ENCODE measurements at places on chromosomes 6 and 20. TPM values are rescaled to one million over a fixed set of nuclear protein-coding genes. Genes with fewer than 3 reads are reported as not detected.

- no peaks in the 10 kb centered on the region for H3K27me3 ChIP-seq
- H3K36me3 ChIP-seq: no peaks in the 10 kb centered on the region
- H3K27ac ChIP-seq: no peak overlapping the region
- H3K4me1 ChIP-seq: no peaks in the 10 kb centered on the region
These were observed 392.7 kb upstream of the ID4 start for GRCh38 chr6:19444481-19444880.

- peaks cover 21% of the 10 kb centered on the region for H3K36me3 ChIP-seq
- H3K27ac ChIP-seq: peak overlapping the region; percentile 56
- H3K4me1 ChIP-seq: peaks cover 100% of the 10 kb centered on the region
- DNase-seq: peak; percentile 10
These were observed 11.4 kb downstream of the ZNF831 start for GRCh38 chr20:59175002-59175401.

- no peak overlapping the region for H3K4me3 ChIP-seq
- no peak for DNase-seq
- H3K4me1 ChIP-seq: peaks cover 11% of the 10 kb centered on the region
- H3K27ac ChIP-seq: no peak overlapping the region
- no peaks in the 10 kb centered on the region for H3K36me3 ChIP-seq
These were observed 28.1 kb downstream of the NCOA6 start for GRCh38 chr20:34797012-34797995.

The NKX2-2 gene
- total RNA-seq: not detected

- no peaks in the 10 kb centered on the region for H3K27me3 ChIP-seq
- no peak overlapping the region for H3K4me3 ChIP-seq
- DNase-seq: no peak
- no peaks in the 10 kb centered on the region for H3K4me1 ChIP-seq
- H3K36me3 ChIP-seq: no peaks in the 10 kb centered on the region
- H3K27ac ChIP-seq: no peak overlapping the region
These were observed 51.5 kb upstream of the NNAT start for GRCh38 chr20:37469531-37469930.

DNA sequence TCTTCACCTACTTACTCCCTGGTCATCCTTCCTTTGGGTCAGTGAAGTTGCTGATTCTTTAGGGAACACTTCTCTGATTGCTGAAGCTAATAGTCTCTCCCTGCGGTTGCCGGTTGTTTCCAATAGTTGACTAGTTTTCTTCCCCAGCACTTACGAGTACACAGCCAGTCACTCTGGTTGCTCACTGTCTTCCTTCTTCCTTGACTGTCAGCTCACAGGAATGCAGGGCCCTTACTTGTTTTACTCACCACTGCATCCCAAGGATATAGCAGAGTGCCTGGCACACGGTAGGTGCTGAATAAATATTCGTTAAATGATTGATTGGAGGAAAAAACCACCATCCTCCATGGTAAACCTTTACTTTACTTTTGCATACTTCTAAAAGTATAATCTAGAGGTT lies 345.0 kb downstream of the QKI start:
- H3K36me3 ChIP-seq: no peaks in the 10 kb centered on the region
- H3K4me1 ChIP-seq: no peaks in the 10 kb centered on the region
- H3K27ac ChIP-seq: no peak overlapping the region

- H3K36me3 ChIP-seq: peaks cover 79% of the 10 kb centered on the region
- H3K4me3 ChIP-seq: no peak overlapping the region
- H3K4me1 ChIP-seq: no peaks in the 10 kb centered on the region
- H3K27ac ChIP-seq: no peak overlapping the region
These were observed 26.0 kb upstream of the ADIG start for GRCh38 chr20:38554986-38555385.

The GRIK2 gene
- not detected for total RNA-seq

The RAD21L1 gene
- not detected for total RNA-seq

DNA sequence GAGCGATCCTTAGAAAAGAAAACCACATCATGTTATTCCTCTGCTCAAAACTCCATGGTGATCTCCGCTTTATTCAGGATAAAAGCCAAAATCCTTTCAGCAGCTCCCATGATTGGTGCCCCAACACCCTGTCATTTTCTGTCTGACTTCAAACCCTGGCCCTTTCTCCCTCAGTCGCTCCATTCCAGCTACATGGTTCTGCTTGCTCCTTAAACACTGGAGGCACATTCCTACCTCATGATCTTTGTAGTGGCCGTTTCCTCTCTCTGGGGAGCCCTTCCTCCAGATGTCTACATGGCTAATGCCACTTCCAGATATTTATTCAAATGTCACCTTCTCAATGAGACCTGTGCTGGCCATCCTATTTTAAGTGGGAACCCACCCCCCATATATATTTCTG lies 100.8 kb downstream of the CAP2 start:
- no peaks in the 10 kb centered on the region for H3K36me3 ChIP-seq
- no peaks in the 10 kb centered on the region for H3K27me3 ChIP-seq
- H3K4me3 ChIP-seq: no peak overlapping the region
- H3K4me1 ChIP-seq: no peaks in the 10 kb centered on the region
- H3K27ac ChIP-seq: no peak overlapping the region
- DNase-seq: no peak

- H3K27me3 ChIP-seq: peaks cover 5% of the 10 kb centered on the region
- H3K4me3 ChIP-seq: no peak overlapping the region
- no peak overlapping the region for H3K27ac ChIP-seq
- DNase-seq: no peak
- no peaks in the 10 kb centered on the region for H3K4me1 ChIP-seq
These were observed 21.8 kb upstream of the FAM135A start for GRCh38 chr6:70391492-70391891.

DNA sequence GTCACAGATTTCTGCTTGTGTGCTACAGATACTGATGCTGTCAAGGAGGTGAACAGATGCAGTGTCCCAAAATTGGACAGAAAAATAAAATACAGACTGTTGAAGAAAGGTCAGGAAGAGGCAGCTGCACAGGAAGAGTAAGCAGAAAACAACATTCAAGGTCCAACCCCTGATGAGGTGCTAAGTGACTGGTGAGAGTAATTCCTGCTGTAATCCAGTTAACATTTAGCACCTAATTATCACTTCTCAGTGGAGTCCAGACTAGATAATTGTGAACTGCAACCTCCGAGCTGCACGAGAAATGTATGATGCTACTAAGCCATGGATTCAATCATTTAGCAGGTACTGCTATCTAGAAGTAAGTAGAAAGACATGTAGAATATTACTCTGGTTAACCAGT lies 36.3 kb upstream of the NRSN1 start:
- H3K27me3 ChIP-seq: no peaks in the 10 kb centered on the region
- no peak overlapping the region for H3K4me3 ChIP-seq
- H3K4me1 ChIP-seq: no peaks in the 10 kb centered on the region

GRCh38 chr6:83985308-83985713 lies 48.3 kb upstream of the MRAP2 start:
- DNase-seq: no peak
- no peaks in the 10 kb centered on the region for H3K27me3 ChIP-seq
- no peaks in the 10 kb centered on the region for H3K36me3 ChIP-seq
- H3K27ac ChIP-seq: no peak overlapping the region
- no peak overlapping the region for H3K4me3 ChIP-seq

- peak; percentile 54 for DNase-seq
- H3K4me3 ChIP-seq: peak overlapping the region; percentile 29
- no peaks in the 10 kb centered on the region for H3K27me3 ChIP-seq
- H3K4me1 ChIP-seq: peaks cover 97% of the 10 kb centered on the region
These were observed 86.4 kb downstream of the FKBP5 start for GRCh38 chr6:35602133-35602946.

- no peak for DNase-seq
- H3K4me3 ChIP-seq: no peak overlapping the region
- H3K36me3 ChIP-seq: no peaks in the 10 kb centered on the region
- H3K4me1 ChIP-seq: no peaks in the 10 kb centered on the region
- no peaks in the 10 kb centered on the region for H3K27me3 ChIP-seq
- H3K27ac ChIP-seq: no peak overlapping the region
These were observed 11.0 kb upstream of the TCP11 start for GRCh38 chr6:35152067-35152707.

- no peaks in the 10 kb centered on the region for H3K36me3 ChIP-seq
- no peak overlapping the region for H3K27ac ChIP-seq
- no peaks in the 10 kb centered on the region for H3K27me3 ChIP-seq
- DNase-seq: peak; percentile 47
- H3K4me3 ChIP-seq: no peak overlapping the region
- peaks cover 7% of the 10 kb centered on the region for H3K4me1 ChIP-seq
These were observed 18.6 kb downstream of the TREML2 start for GRCh38 chr6:41182069-41183034.

DNA sequence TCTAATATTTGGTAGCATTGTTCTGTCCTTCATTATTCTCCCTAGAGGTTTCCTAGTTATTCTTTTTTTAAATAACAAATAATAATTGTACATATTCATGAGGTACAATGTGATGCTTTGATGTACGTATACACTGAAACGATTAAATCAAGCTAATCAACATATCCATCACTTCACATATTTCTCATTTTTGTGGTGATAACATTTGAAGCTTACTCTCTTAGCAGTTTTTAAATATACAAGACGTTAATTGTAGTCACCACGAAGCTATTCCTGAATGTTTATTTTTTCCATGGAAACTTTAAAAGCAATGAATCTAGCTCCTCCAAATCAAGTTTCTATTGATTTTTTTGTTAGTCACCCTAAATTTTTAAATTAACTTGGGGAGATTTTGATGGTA lies 116.5 kb upstream of the PRND start:
- no peaks in the 10 kb centered on the region for H3K36me3 ChIP-seq
- H3K4me3 ChIP-seq: no peak overlapping the region
- no peak overlapping the region for H3K27ac ChIP-seq
- peaks cover 5% of the 10 kb centered on the region for H3K27me3 ChIP-seq

The TNNC2 gene
- total RNA-seq: not detected

DNA sequence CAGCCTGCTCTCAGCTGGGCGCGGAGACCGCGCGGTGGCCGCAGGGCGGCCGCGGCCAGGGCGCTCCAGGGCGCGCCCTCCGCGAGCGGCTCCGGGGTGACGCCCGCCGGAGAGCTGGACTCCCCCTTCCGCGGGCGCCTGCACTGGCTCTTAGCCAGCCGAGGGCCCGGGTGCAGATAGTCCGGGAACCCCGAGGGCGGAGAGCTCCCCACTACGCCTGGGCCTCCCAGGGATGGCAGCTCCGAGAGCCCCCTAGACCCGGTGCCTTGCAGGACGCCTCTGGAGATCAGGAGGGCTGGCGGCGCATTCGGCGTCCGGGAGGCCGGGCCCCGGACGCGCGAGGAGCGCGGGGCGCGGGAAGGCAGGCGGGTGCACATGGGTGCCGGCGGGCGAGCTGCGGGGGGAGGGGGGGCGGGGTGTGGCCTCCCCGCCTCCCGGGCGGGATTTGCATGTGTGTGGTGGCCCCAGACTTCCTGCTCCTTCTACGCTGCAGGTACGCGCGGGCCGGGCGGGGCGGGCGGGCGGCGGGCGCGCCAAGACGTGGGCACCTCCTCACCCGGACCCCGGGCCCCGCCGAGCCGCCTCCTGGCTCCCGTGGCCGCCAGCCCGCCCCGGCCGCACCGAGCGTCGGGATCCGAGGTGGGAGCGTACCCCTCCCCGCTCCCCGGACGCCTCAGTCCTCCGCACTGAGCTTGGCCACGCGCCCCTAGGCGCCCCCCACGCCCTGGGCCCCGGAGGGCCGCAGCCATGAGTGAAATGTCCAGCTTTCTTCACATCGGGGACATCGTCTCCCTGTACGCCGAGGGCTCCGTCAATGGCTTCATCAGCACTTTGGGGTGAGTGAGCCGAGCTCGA lies at the start of gene ITPR3:
TSS of gene ITPR3 (plus strand) at position 467 of the 855 bp plus-strand sequence. CDS start at position 748, 281 bp downstream.
- no peaks in the 10 kb centered on the region for H3K27me3 ChIP-seq
- H3K4me3 ChIP-seq: peak within 1 kb of the TSS; percentile 71
- DNase-seq: peak; percentile 82
- peak within 1 kb of the TSS; percentile 92 for H3K27ac ChIP-seq

DNA sequence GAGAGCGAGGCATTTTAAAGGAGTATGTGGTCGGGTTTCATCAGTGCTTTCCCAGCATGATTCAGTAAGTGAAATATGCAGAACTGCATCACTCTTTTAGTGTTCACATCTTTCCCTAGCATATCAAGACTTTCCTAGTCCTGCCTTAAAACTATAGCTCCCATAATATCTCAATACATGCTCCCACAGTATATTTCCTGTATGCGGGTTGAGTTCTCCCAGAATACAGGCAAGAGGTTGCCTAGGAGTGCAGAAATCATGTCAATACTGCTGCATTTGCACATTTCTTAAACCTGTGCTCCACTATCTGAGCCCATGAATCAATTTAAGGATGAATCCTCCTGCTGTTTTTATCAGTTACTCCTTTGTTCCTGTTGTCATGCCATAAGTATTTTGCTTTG lies 386.6 kb upstream of the SLC35B3 start:
- no peaks in the 10 kb centered on the region for H3K4me1 ChIP-seq
- H3K27ac ChIP-seq: no peak overlapping the region
- no peak overlapping the region for H3K4me3 ChIP-seq
- no peak for DNase-seq
- no peaks in the 10 kb centered on the region for H3K36me3 ChIP-seq

GRCh38 chr20:2713285-2713684 lies 20.7 kb downstream of the EBF4 start:
- H3K4me1 ChIP-seq: no peaks in the 10 kb centered on the region
- no peaks in the 10 kb centered on the region for H3K27me3 ChIP-seq
- peak; percentile 43 for DNase-seq
- no peak overlapping the region for H3K27ac ChIP-seq
- H3K36me3 ChIP-seq: no peaks in the 10 kb centered on the region
- no peak overlapping the region for H3K4me3 ChIP-seq

The KHDRBS2 gene
- total RNA-seq: not detected

- no peak overlapping the region for H3K27ac ChIP-seq
- DNase-seq: no peak
- no peaks in the 10 kb centered on the region for H3K27me3 ChIP-seq
- no peak overlapping the region for H3K4me3 ChIP-seq
- no peaks in the 10 kb centered on the region for H3K4me1 ChIP-seq
These were observed 158.6 kb downstream of the RNF144B start for GRCh38 chr6:18545726-18546125.

DNA sequence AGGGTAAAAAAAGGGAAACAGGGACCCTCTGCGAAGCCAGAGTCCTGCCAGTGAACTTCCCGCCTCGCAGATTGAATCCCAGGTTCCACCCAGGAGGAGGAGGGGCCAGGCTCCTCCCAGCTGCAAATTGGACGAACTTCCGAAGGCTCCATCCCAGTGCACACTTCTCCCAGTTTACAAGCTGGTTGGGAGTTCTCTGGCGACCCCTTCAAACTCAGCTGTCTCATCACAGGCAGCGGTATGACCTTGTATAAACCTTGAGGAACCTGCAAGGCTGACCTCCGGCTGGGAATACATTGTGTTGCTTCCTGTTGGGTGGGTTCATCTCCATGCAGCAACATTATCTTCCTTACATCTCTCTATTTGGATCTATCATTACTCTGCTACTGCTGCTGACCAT lies 962.7 kb downstream of the GRIK2 start:
- no peak overlapping the region for H3K4me3 ChIP-seq
- H3K27me3 ChIP-seq: no peaks in the 10 kb centered on the region
- no peak overlapping the region for H3K27ac ChIP-seq
- no peak for DNase-seq

- DNase-seq: peak; percentile 78
- no peaks in the 10 kb centered on the region for H3K27me3 ChIP-seq
These were observed 89.8 kb upstream of the PRSS16 start for GRCh38 chr6:27157459-27158315.

Measured in CD4-positive, alpha-beta memory T cell (primary cell).